ENCODE measurements at places on chromosomes 1 and 21.

GRCh38 chr1:199279872-199280645 lies 641.2 kb downstream of the PTPRC start:
- DNase-seq, result no peak

GRCh38 chr1:217895841-217896240 lies 264.7 kb downstream of the SPATA17 start:
- DNase-seq, result no peak

GRCh38 chr1:209686322-209686721 lies 11.1 kb downstream of the G0S2 start:
- no peak for DNase-seq

DNA sequence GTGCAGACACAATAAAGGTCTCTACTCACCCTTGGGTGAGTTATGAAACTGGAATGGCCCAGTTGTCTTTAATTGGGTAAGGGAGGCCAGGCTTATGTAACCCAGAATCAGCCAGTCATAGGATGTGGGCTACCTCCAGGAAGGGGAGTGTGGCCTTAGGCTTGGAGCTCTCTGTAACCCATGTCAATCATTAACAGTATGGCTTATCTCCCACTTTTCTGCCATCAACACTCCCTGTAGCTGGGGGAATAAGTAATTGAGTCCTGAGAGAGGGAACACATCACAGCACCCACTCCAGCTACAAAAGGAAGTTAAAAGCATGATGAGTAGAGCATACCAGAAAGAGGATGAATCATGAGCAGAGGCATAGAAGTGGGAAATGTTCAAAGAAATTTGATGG lies 327.0 kb upstream of the DUSP10 start:
- no peak for DNase-seq

- peak; percentile 42 for DNase-seq
These were observed 808 bp downstream of the MAP3K21 start for GRCh38 chr1:233328142-233328921.

DNA sequence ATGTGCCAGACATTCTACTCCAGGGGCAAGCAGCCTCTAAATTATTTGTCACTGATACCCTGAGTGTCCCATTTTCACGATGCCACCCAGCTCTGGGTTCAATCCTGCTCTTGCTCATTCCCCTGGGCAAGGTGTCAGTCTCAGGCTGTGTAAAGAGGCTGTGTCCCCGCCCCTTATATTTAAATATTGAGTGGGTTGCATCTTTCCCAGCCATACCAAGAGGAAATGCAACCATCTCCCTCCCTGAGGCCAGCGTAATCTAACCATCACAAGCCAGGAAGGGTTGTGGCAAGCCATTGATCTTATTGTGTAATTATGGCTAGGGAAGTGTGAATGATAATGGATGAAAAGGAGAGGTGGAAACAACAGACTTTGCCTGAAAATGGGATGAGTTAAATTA lies 54.7 kb upstream of the CLDN14 start:
- DNase-seq, result no peak

- no peak for DNase-seq
These were observed 1.9 kb upstream of the AK5 start for GRCh38 chr1:77279929-77280328.
